ENCODE measurements at places on chromosomes 4 and X.

DNA sequence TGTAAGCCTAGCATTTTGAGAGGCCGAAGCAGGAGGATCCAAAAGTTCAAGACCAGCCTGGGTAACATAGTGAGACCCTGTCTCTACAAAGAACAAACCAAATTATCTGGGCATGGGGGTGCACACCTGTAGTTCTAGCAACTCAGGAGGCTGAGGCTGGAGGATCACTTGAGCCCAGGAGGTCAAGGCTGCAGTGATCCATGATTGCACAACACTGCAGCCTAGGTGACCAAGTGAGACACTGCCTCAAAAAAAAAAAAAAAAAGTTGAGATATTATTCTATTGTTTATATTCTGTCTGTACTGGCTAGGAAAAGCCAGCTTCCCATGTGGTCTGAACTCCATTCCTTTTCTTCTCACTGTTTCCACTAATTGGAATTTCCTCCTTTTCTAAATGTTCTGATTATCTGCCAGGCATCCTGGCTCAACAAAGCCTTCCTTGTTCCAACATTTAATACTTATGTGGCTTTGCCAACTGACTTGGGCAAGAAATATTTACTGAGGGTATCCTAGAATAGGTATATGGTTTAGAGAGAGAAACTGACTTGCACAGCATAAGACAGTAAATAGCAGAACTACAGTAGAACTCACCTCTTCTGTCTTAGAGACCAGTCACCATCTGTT lies 175.2 kb upstream of the ADAMTS3 start:
- no peak for DNase-seq

GRCh38 chrX:10157543-10157942 lies 768 bp downstream of the CLCN4 start:
- no peak for DNase-seq

DNA sequence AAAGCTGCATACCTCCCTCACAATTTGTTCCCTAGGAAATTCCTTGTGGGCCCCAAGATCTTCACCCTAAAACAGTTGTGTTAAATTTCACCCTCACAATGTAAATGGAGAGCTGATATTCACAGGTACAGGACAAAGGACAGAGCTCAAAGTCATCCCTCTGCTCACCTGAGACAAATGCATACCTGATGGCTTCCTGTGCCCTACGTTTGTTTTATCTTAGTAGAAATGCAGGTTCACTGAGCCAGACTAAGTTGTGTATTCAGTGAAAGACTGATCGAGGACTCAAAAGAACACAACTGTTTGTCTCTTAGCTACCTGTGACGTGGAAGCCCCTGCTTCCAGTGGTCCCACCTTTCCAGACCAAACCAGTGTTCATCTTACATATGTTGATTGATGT lies 53.6 kb downstream of the TRMT44 start:
- no peak for DNase-seq

GRCh38 chr4:7829652-7830580 lies 109.7 kb downstream of the AFAP1 start:
- no peak for DNase-seq

DNA sequence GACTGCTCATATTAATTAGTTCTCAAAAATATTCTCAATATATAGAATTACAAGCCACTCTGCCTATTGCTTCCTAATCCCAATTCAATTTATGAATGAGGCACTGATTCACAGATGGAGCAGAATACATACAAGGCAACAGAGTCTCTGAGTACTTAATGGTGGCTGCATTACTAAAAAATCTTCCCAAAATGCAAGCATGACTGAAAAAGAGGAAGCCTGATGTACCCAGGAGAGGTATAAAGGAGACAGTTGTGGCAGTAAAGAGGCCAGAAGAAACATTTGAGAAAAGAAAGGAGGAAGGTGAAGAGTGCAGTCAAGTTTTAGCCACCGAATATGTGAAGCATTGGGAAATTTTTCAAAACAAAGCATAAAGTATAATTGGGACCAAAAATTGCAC lies 163.2 kb upstream of the INTU start:
- DNase-seq: no peak

- no peak for DNase-seq
These were observed 78.1 kb downstream of the ASB9 start for GRCh38 chrX:15191830-15192229.

DNA sequence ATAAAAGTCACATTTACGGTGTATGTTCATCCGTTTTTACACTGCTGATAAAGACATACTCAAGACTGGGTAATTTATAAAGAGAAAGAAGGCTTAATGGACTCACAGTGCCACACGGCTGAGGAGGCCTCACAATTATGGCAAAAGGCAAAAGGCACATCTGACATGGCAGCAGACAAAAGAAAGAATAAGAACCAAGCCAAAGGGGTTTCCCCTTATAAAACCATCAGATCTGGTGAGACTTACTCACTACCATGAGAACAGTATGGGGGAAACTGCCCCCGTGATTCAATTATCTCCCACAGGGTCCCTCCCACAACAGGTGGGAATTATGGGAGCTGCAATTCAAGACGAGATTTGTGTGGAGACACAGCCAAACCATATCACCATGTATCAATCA lies 7.3 kb upstream of the GUCY1B1 start:
- DNase-seq: no peak

DNA sequence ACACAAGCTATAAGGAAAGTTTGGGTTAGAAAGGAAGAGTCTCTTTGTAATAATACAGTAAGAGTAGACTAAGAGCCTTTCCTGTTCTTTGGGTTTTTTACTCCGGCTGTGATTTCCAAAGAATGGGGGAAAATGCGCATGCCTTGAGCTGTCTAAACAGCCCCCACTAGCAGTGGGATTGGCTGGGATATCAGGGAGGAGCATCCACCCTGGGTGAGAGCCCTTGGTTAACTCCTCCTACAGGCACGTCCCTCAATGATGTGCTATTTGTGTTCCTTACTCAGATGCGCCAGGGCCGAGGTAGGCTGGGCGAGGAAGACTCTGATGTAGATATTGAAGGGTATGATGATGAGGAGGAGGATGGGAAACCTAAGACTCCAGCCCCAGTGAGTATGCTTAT lies 74.0 kb upstream of the OGT start:
- DNase-seq: no peak

DNA sequence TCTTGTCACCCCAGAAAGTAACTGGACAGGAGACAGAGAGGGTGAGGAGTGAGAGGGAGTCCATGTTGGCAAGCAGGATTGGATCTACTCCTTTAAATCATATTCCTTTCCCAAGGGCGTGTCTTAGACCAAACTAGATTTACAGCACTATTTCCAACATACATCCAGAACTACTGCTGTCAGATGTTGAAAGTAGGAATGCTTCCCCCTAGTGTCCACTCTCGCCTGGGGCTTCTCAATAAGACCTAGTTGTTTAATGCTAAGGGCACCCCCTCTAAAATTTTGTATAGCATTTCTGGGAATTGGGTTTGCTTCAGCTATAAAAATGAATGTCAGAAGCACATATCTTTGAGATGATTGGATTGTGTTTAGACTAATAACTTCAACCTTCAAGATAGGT lies 13.3 kb downstream of the OFD1 start:
- no peak for DNase-seq

GRCh38 chrX:97046867-97047266 lies 163.2 kb downstream of the RPA4 start:
- DNase-seq: no peak

DNA sequence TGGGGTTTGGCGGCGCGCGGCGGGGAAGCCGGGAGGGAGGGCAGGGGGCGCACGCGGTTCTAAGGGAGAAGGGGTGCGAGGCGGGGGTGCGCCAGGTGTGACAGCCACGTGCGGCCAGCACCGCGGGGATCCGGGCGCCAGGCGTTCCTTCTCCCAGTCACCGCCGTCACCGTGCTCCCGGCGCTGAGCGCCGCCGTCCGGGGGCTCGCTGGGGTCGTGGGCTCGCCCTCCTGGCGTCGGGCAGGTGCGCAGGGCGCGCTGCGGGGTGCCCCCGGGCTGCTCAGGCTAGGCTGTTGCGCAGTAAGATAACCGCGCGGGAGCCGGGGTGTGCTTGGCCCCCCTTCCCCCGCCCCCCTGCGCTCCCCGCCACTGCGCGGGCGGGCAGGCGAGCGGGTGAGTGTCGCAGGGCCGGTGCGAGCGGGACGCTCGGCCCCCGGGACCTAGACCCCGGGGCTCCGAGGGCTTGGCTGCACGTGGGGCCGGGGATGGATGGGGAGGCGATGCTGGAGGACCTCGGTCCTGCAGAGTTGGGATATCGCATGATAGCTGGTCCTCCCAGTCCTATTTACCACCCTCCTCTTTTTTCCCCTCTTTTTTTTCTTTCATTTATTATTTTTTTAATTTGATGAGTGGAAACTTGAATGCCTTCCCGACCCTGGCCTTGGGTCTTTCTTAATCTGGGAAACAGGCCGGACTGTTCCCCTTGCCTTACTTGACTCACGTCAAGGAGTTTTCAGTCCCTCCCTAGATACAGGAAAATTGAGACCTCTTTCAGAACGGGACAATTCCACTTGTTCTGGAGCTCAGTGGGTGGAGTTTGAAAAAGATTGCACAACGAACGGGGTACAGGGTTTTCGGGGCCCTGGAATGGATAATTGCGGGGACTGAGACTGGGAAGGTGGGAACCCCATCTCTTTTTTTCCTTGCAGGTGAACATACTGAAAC lies 797 bp downstream of the TXLNG start:
- peak; percentile 45 for DNase-seq

GRCh38 chr4:24690436-24690835 lies 104.9 kb upstream of the SOD3 start:
- no peak for DNase-seq

- no peak for DNase-seq
These were observed 23.8 kb downstream of the NUDT6 start for GRCh38 chr4:122898370-122899150.

GRCh38 chr4:147407261-147408045 lies 73.4 kb upstream of the EDNRA start:
- DNase-seq: no peak

GRCh38 chr4:85050736-85051135 lies 84.2 kb upstream of the WDFY3 start:
- DNase-seq: no peak
